ENCODE measurements at places on chromosomes 2 and 18.

DNA sequence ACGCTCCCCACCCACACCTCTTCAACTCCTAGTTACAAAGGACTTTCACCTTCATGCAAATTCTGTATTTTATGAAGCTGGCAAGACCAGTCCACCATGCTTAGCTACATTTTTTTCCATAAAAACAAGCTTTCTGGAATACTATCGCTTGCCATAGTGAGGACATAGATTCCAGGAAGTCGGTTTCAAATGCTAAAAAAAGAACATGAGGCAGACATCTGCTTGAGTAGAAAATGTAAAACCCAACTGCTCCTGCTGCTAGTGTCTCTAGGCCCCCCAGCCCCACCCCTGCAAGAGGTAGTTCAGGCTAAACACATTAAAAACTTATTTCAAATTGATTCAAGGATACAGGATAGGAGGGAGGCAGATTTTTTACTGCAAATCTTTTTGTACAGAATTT is 148.9 kb downstream of the SMAD2 start:
- no peak for DNase-seq

DNA sequence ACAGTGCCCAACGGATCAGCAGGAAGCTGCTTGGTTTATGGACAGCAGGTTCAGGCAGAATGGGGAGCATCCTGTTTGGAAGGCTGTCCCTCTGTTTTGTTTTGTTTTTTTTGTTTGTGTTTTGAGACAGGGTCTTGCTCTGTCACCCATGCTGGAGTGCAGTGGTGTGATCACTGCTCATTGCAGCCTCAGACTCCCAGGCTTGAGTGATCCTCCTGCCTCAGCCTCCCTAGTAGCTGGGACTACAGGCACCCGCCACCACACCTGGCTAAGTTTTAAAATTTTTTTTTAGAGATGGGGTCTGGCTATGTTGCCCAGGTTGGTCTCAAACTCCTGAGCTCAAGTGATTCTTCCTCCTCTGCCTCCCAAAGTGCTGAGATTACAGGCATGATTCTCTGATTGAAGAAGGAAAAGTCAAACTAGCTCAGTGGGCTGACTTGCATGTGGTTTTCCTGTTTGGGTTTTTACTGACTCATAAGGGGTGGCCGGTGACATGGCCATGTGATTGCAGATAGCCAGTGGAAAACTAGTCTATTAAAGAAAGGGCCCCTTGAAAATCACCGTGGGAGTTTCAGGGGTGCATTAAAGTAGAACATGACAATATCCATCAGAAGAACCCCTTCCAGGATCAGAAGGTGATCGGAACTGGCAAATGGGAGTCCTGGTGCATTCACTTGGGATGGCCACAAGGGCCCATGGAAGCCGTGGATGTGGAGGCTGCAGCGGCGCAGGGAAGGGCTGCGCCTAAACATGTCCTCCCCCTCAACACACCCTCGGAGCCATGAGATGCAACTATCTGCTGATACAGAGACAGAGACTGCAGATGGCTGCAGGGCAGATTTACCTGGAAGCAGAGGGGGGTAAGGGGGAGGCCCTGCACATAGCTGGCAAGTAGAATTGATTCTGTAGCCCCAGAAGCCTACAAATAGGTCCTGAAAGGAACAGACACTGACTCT is 26.5 kb downstream of the AQP12B start:
- DNase-seq = no peak

- DNase-seq = no peak
These were observed 73.0 kb downstream of the SERPINB8 start for GRCh38 chr18:64042728-64043358.

- DNase-seq = no peak
These were observed 72.3 kb downstream of the SH3YL1 start for GRCh38 chr2:191311-192190.

- no peak for DNase-seq
These were observed 15.5 kb upstream of the NFU1 start for GRCh38 chr2:69452687-69453086.

DNA sequence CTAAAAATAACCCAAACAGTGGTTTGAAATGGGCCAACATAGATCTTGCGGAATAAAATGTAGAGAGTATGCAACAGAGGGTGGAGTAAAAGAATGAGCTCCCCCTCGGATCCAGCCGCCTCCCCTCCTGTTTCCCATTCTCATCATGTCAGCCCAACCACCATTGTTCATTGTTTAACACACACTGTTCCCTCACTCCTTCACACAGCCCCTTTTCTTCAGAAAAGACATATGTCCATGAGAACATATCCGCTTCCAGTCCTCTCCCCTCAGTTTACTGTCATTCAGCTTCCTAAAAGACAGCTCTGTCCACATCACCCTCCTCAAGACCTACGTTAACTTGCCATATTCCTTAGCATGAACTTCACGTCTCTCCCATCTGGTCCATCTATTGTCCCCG is 62.9 kb upstream of the SERTAD2 start:
- no peak for DNase-seq
